ENCODE measurements at places on chromosomes 12 and 14. TPM values are rescaled to one million over a fixed set of nuclear protein-coding genes. Genes with fewer than 3 reads are reported as not detected.

PAPLN gene
- 9.8 TPM for polyA plus RNA-seq

CEBPE gene
- polyA plus RNA-seq = 0.13 TPM

ADCY4 gene
- 6.1 TPM for polyA plus RNA-seq

PTGER2 gene
- 0.38 TPM for polyA plus RNA-seq

MED6 gene
- polyA plus RNA-seq = 24.8 TPM

SMCO2 gene
- polyA plus RNA-seq = not detected

B4GALNT1 gene
- polyA plus RNA-seq = 1.0 TPM

PACS2 gene
- polyA plus RNA-seq = 140 TPM

- no peak for DNase-seq
Observed at GRCh38 chr12:40689576-40689975, 2.7 kb upstream of the CNTN1 start.

DNA sequence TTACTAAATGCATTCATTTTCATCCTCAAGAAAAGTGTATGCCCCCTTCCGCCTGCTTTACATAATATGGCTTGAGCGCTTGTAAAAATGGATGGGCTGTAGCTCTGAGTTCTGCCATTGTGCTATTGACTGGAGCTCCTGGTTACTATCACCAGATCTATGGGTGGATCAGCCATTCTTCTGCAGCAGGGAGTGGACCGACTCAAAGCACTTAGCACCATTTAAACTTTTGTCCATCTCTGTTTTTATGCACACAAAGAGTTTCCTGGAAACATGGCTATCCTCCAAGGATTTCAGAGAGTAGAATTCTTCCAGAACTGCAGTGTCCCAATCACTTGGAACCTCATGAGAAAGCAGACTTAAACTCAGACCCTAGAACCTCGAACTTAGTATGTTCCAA lies 4.5 kb upstream of the NUMB start:
- DNase-seq = no peak

DNA sequence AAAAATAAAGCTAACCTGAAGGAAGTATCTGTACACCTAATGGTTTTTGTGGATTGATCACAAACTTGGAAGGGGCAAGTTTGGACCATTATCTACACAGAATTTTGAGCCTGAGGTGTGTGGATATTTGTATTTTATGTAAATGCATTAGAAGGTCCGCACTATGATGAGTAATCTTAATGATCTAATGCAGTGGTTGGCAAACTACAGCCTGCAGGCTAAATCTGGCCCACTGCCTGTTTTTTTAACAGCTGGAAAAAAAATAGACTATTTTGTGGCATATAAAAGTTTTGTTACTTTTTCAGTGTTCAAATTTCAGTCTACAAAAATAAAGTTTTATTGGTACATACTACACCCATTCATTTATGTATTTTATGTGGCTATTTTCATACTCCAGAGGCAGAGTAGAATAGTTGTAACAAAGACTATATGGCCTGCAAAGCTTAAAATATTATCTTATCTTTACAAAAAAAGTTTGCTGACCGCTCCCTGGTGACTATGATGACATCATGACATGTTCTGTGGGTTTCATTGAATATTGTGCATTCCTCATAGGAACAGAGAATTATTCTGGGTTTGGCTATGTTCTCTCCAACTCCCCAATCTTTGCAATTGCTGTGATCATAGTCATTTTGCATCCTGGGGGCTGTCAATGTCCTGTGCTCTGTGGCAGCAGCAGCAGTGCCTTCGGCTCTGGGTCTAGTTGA lies 962.6 kb upstream of the FBXO33 start:
- no peak for DNase-seq

- no peak for DNase-seq
Observed at GRCh38 chr14:56648508-56649301, 69.1 kb downstream of the TMEM260 start.

DNA sequence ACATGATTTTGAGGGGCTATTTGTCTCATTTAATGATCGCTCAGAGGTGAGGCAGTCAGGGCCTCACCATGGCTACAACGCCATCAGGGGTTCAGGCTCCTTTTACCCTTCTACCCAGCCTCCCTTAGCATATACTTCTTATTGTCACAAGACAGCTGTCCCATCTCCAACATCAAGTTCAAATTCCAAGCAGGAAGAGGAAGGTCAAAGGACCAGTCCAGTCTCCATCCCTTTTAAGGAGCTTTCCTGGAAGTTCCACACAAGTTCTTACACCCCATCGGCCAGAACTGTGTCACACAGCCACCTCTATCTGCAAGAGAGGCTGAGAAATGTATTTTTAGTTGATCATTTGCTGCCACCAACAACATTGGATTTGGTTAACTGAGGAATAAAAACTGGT lies 8.3 kb upstream of the TMEM106C start:
- DNase-seq = no peak

DNA sequence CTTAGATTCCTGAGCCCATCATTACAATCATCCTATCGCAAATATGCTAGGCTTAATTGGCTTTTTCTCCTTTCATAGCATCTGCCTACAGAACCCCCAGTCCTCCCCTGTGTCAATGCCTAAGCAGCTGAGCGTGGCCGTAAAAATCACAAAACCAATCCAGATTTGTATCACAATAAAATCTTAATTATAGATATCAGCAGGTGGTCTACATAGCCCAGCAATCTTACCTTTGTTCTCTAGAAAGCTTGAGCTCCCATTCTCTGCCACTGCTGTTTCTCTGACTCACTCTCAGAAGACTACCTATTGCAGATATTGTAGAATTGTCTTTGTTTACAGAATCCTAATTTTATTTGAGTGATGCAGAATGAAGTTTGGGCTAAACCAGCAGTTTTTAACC lies 37.9 kb upstream of the PPM1A start:
- no peak for DNase-seq

DNA sequence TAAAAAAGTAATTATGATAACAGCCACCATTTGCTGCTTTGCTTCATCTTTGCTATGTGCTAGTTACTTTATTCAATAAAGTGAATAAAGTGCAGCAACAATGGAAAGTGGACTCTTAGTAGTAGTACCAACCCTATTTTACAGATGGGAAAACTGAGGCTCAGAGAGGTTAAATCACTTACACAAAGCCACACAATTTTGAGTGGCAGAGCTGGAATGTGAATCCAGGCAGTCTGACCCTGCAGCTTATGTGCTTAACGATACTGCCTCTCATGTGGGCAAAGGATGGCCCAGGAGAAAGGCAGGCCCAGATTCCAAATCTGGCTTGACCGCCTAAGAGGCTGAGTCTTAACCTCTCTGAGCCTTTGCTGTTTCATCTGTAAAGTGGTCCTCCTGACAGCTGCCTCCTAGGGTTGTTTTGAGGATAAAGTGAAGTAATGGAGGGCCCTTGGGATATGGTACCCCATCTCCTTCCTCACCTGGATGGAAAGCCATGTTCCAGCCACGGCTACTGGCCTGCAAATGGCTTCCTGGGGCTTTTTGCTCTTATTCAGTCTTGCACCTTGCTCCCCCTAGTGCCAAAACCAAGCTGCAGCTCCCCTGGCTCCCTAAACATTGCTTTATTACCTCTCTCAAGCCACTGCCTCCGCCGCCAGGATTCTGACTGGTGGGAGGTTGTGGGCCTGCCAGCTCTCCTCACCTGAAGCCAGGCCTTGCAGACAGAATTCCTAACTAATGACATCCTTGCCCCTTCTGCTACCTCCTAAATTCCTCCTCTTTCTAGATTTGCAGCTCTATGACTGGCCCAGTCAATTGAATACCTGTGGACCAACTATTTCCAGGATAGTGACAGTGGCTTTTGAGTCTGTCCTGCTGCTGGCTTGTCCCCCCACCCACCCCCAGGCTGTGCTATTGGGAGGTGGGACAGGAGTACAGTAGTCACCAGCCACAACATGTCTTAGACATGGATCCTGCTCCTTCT lies 283.3 kb upstream of the PWP1 start:
- DNase-seq = no peak

DNA sequence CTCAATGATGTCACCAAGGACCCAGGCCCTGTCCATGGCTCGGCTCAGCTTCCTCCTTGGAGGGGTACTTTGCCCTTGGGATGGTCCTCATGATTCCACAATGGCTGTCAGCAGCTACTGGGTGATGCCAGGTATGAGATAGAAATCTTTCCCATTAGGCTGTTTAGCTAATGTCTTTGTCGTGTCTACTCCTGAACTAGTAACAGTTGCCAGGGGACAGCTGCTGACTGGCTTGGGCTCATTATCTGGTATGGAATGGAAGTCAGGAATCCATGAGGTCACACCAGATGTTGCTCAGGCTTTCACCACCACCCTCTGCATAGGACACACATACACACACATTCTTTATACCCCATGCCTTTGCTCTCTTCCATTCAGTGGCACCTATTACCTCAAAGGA lies 9.2 kb downstream of the PRPH start:
- DNase-seq = peak; percentile 5

DNA sequence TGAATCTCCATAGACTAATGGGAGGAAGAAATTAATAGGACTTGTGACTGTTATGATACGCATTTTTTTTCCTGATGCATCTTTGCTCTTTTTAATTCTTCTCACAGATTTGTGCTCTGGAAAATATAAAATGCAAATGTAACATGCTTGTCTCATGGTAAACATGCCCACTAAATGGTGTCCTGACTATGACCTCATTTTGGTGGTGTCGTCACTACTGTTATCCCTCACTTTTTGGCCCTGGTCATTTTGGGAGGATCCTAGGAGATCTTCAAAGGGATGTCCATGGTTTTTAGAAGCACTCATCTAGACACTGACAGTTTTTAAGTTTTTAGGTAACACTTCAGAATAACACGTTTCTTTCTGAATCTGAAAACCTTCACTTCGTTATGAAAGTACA lies 790.8 kb upstream of the FBXO33 start:
- no peak for DNase-seq

DNA sequence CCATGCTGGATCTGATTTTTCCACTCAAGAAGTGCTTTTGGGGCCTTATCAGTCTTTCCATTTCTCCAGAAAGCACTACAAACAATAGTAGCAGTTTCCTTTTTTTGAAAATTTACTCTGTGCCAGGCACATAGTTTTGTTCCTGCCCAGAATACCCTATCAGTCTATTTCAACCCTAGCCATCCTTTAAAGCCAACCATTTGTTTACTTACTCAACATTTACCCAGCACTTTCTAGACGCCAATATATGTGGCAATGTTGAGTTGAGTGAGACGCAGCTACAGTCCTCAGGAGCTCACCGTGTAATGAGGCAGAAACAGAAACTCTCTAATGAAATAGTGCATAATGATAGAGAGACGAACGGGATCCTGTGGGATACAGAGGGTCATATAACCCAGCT lies 32.9 kb upstream of the CHST11 start:
- no peak for DNase-seq

DNA sequence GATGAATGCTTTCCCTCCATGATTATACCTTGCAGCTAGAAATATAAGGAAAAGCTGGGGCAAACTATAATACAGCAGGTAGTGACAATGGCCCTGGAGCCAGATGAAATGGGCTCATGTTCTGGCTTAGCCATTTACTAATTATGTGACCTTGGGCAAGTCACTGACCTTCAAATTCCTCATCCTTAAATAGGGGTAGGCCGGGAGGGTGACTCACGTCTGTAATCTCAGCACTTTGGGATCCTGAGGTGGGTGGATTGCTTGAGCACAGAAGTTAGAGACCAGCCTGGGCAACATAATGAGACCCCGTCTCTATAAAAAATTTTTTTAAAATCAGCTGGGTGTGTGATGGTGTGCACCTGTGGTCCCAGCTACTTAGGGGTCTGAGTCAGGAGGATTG lies 155.4 kb downstream of the C12orf75 start:
- no peak for DNase-seq

DNA sequence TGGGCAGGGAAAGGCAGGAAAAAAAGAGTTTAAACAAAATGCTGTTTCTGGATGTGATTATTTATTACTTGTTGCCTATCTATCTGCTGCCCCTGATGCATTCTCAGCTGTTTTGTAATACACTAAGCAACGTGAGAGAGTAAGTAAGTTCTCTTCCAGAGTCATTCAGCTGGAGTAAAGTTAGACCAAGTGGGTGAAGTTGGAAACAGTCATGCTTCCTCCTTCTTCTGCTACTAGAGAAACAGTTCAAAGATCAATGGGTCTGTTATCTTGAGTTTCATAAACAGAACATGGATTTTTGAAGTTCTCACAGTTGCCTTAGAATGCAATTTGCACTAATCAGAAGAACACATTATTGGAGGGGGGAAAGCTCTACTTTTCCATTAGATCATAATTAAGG lies 279.3 kb downstream of the EGLN3 start:
- DNase-seq = no peak

DNA sequence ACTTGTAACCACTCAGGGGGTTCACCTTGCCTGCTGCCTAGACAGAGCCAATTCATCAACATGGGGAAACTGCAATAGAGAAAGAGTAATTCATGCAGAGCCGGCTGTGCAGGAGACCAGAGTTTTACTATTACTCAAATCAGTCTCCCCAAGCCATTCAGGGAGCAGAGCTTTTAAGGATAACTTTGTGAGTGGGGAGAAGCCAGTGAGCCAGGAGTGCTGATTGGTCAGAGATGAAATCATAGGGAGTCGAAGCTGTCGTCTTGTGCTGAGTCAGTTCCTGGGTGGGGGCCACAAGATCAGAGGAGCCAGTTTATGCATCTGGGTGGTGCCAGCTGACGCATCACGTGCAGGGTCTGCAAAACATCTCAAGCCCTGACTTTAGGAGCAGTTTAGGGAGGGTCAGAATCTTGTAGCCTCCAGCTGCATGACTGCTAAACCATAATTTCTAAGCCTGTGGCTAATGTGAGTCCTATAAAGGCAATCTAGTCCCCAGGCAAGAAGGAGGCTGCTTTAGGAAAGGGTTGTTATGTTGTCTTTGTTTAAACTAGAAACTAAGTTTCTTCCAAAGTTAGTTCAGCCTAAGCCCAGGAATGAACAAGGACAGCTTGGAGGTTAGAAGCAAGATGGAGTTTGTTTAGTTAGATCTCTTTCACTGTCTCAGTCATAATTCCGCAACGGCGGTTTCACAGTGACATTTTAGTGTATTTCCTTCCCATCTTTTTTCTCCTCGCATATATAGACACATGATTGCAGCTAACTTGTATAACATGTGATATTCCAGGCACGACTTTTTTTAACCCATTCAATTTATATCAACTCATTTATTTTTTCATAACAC lies 68.9 kb upstream of the NCOR2 start:
- DNase-seq = no peak

DNA sequence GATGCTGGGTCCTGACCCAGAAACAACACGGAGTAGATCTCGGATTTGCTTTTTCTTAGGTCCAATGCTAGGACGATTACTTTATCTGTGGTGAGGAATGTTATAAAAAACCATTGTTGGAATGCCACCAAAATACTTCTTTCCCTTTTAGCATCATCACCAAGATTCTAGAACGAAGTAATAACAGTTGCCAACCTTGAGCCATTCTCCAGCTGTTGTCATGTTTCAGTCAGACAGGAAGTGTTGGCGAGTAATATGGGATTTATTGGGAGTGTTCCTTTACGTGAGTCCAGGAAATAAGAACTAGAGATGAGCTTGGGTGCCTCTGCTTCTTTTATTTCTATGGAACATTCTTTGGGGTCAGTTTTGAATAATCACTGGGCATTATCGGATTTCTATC lies 892.9 kb downstream of the DIO2 start:
- DNase-seq = no peak

GRCh38 chr12:50201987-50202521 lies 34.9 kb upstream of the CERS5 start:
- DNase-seq = no peak

Measured in aorta (tissue), 5 donors.